ENCODE measurements at places on chromosomes 6 and 20.

DNA sequence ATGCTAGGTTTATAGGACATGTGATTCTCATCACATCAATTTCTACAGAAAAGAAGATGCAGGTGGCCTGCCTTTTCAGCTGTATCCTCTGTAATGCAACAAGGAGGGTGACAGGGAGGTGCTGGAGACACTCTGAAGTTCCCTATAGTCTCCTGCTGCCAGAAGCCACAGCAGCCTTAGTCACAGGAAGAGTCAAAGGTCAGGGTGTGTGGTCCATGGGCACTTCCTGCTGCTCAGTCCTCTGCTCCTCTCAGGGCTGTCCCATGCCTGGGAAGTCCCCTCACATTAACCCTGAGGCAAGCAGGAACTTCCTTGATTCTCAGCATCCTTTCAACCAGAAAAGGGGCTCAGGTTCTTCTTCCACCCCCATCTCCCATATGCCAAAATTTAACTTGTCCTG, 144.8 kb upstream of the FOXA2 start:
- DNase-seq, result no peak

GRCh38 chr20:41068806-41069205, 40.2 kb downstream of the TOP1 start:
- DNase-seq, result no peak

- DNase-seq, result no peak
Observed at GRCh38 chr6:3429211-3429610, 27.6 kb downstream of the SLC22A23 start.

GRCh38 chr6:123598011-123598410, 38.7 kb downstream of the TRDN start:
- DNase-seq, result no peak

DNA sequence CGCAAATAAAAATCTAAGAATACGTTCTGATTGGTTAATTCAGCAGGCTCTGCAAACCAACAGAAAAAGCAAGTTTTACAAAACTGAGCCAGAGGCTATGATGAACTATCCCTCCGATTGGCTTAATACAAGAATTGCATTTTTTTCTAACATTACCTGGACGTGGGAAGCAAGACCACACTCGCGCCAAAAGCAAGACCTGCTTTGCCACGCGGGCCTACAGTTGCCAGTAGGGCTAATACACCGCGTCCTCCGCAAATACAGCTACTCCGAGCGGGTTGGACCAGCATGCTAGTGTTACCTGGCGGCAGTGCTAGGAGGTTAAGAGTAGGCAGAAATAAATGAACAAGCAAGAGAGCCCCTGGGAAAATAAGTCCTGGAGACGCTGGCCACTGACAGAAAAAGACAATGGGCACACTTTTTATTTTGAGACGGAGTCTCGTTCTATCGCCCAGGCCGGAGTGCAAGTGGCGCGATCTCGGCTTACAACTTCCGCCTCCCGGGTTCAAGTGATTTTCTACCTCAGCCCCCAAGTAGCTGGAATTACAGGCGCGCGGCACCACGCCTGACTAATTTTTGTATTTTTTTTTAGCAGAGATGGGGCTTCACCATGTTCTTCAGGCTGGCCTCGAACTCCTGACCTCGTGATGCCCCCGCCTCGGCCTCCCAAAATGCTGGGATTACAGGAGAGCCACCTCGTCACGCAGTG, 131.9 kb upstream of the BTN3A2 start:
- no peak for DNase-seq
